T follicular helper cell (primary cell): ENCODE measurements at places on chromosomes 7 and 10.
A peak's percentile ranks its signal among the peaks of the same experiment; 100 is the strongest.

DNA sequence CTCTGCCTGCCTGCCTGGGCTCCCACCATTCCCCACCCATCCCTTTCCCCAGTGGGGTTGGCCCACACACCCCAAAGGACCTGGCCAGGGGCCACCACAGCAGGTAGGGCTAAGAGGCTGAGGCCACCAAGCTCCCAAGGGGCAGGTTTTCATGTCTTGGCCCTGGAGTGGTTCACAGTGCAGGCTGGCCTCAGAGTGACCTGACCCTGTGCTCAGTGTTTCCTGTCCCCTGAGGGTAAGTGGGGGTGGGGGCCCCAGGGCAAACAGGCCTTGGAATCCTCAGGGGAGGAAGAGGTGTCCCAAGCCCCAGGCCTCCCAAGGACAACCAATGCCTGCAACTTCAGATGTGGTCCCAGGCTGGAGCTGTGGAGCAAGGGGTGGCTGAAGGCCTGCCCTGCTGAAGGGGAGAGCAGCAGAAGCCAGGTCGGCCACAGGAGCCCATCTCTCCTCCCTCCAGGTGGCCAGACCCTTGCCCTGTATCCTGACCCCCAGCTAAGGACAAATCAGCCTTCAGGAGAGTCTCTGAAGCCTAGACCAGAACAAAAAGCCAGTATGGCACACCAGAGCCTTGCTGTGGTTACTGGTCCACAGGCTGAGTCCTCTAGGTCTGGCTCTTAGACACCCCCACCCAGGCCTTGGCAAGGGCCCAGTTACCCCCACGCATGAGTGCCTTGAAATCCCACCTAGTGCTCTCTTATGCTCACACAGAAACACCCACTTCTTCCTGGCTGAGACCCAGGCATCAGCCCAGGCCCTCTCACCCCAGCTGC lies 27.6 kb downstream of the POLL start:
- no peak for DNase-seq

DNA sequence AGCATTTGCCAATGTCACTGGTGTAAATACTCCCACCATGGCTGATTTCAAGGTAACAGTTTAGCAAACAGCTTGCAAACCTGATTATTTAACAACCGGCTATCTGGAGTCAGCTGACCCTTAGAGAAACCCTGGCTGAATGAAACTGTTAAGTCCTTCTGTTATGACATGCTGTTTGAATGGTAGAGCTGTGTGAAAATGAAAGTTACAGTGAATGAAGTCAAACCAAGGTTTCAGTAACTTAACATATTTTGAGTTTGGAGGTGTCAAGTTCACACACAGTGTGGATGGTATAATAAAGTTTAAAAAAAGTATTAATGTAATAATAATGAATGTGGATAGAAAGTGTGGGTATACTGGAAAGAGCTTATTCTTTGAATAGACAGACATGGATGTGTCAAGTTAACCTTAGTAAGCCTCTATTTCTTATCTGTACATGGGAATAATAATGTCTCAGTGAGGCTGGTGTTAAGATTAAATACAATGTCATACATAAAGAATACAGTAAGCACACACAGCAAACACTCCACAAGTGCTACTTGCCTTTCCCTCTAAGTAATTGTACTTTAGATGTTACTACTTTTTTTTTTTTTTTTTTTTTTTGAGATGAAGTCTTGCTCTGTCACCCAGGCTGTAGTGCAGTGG lies 150.4 kb downstream of the TAX1BP1 start:
- no peak for DNase-seq

DNA sequence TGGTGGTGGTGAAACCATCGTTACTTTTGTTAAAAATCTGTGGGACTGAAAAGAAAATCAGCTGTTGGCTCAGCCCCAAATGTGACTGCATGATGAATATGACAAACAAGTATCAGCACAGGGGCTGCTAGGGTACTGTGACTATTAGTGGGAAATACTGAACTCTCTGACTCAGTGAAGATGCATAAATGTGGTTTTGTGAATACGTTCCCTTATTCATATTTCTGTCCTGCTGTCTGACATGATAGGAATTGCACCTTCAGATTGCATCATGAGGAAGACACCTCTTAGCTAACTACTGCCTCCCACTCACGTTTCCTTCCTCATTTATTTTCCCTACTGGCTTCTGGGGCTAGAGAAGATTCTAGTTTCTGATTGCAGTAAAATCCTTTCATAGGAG lies 1.4 kb downstream of the CLEC5A start:
- DNase-seq: no peak

- no peak for DNase-seq
Measured at GRCh38 chr7:8155836-8156235, 106.1 kb downstream of the ICA1 start.

GRCh38 chr7:105685161-105685560 lies 103.9 kb upstream of the EFCAB10 start:
- no peak for DNase-seq

DNA sequence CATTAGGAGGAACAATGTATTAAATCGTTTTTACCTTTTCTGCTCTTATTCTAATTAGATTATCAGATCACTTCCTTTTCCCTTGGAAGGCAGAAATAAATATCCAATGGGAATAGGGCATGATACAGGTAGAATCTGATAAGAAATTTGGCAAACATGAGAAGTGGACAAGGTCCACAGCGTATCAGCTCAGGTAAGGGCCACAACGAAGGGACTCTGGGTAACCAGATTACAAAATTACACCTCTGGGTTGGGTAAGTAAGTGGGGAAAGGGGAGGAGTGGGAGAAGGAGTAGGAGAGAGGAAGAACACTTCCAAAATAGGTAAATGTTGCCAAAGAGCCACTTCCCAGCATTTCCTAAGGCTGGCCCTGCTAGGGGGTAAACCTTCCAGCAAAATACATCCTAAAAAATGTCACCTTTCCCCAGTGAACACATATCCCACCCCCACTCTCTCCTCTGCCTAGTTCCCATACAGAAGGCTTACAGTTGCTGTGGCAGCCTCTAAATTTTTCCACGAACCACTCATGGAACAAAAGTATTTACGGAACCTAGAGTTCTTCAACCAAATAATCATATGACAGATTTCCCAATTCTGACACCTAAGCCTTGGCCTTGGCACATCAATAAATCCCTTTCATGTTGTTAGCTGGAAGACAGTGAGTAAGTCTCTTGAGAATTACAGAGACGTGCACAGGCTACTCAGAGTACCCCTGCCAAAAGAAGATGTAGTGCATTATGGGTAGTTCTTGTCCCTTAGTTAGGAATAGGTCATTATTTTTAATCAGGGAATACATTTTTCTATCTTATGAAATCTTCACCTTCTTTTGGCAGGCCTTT lies 51.5 kb upstream of the DLX6 start:
- no peak for DNase-seq

GRCh38 chr10:37222046-37222445 lies 96.6 kb downstream of the ANKRD30A start:
- no peak for DNase-seq

GRCh38 chr7:27549606-27550005 lies 113.1 kb downstream of the HIBADH start:
- DNase-seq: no peak

DNA sequence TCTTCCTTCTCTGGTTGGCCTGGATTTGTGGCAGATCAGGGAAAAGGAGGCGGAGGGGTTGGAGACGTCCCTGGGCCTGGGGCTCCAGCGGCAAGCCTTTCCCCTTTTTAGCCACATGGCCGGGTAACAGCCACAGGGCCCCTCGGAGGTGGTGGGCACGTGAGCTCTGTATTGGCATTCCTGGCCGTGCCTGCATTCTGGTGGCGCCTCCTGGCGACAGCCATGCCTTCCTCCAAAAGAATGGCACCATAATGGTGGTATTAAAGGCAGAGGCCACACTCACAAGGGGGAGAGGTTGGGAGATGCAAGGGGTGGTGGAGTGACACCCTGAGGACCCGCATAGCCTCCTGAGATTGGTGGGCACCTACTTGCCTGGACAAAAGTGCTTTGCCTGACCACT lies 3.0 kb upstream of the AQP1 start:
- DNase-seq: no peak

GRCh38 chr7:11831736-11832495 lies at the start of gene THSD7A:
Gene THSD7A (minus strand): TSS chr7:11832198. CDS start chr7:11831946, 252 bp downstream.
- DNase-seq: no peak

DNA sequence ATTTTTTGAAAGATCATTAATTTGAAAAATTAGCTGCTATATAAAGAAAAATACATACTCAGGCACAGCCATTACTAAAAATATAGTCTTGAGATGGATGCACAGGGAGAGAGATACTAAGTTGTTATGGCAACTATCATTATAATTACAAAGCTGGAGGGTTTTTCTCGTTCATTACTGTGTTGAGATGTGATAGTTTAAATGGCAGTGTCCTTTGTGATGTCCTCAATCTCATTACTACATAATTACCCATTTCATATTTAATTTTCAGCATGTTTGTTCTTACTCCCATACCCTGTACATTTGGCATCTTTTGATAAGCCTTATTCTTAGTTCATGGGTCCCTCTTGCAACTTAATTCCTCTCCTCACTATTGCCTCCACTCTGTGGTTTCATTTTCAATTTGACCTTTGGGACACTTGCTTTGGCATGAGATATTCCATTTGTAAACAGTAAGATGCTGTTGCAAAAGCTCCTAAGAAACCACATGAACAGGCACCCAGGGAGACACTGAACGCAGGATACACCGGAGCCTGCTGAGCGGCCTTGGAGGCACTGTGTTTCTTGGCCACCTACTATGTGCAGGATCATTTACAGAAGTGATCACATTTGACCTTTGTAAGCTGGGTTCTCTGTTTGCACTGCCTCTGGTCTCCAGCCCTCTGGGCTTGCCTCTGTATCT lies 4.8 kb upstream of the CPXM2 start:
- no peak for DNase-seq

DNA sequence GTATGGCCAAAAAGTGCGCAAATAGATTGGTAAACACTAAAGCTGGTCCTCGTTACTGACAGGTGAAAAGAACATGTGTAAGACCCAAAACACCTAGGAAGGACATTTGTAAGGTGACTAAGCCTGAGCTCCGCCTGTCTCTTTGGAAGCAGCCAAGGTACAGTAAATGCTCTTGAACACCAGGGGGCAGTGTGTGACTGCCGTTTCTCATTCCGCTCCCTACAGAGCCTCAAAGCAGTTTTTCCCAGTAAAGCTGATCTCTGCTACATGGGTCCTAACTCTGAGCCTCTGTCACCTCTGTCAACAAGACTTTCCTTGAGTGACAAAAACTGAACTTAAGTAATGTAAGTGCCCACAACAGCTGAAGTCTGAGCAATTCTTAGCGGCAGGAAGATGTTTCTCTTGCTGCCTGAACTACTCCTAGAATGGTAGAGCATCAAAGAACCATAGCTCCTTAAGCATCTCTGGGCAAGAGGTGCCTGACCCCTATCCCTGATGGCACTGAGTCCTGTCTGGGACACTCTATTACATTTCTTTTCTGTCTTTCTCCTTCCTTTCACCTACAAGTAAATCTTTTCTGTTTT lies 238.0 kb upstream of the INHBA start:
- DNase-seq: peak; percentile 10

DNA sequence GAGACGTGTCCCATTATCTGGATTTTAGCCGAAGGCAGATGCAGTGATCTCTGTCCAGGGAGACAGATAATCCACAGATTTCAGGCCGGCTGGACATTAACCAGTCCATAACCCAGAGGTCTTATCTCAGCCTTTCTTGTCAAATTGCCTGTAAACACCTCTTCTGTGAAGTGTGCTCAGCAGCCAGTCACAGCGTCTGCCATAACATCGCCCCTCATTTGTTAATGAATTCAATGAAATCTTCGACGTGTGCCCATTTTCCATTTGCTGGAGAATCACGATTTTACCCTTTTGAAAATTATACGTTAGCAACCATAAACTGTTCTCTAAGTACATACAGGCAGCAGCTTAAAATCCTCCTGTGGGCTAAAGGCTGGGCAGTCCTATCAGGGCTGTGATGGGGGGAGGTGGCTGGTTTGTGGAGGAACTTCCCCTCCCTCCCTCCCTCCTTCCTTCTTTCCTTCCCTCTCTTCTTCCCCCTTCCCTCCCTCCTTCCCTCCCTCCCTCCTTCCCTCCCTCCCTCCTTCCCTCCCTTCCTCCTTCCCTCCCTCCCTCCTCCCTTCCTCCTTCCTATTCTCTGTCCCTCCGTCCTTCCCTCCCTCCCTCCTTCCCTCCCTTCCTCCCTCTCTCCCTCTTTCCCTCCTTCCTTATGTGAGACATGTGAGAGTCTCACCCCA lies 26.6 kb upstream of the FAM20C start:
- no peak for DNase-seq

- DNase-seq: no peak
Measured at GRCh38 chr10:10871352-10871751, 146.3 kb upstream of the CELF2 start.

GRCh38 chr7:149565096-149565382 lies 67.4 kb upstream of the ZNF746 start:
- no peak for DNase-seq

GRCh38 chr7:132757783-132758182 lies 181.5 kb upstream of the PLXNA4 start:
- DNase-seq: no peak

DNA sequence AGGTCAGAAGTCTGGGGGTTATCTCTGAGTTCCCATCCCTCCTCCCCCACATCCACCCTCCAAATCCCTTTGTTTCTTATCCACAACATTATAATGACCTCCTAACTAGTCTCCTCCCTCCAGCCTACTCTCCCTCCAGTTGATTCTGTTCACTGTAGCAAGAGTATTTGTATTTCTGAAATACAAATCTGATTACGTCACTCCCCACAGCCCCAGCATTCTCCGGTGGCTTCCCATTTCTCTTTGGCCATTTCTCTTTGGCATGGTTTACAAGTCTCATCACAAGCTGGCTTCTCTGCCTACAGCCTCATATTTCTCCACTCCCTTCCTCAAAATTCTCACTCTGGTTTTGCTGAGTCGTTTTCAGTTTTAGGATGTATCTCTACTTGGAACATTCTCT lies 24.6 kb upstream of the MRPS33 start:
- DNase-seq: no peak

DNA sequence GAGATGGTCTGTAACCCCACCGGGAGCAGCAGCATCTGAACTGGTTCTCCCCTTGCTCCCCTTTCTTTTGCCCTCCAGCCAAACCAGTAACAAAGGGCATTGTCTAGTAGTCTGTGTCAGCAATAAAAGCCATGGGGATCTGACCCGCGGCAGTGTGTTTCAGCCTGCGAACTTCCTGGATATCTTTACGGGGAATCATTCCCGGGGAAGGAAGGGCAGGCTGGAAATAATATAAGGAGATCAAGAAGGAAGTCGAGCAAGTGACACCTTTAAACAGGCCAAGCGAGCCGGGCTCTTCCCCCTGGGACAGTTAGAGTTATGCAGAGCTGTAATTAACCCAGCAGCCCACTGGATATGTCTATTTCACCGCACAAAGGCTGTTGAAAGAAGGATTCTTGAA lies 661.2 kb upstream of the GALNT17 start:
- no peak for DNase-seq

- no peak for DNase-seq
Measured at GRCh38 chr7:142992427-142992826, 30.3 kb upstream of the KEL start.

DNA sequence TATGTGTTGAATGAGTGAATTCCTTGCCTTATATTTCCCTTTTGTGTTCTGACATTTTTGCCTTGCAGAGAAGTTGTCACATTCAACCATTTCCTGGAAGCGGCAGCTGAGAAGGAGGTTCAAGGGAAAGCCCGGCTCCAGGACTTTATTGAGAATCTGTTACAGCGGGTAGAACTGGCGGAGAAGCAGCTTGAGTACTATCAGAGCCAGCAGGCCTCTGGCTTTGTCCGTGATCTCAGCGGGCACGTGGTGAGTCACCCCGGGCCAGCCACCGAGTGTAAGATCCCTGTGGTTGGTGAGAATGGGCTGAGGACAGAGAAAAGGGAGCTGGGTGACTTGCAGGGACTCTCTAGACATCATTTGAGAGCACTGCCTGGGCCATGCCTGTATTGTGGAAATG lies 14.2 kb downstream of the ZNF365 start:
- no peak for DNase-seq

GRCh38 chr7:81908220-81908619 lies 138.4 kb upstream of the HGF start:
- DNase-seq: no peak
